Endodermal cell (in vitro differentiated cells): ENCODE measurements at places on chromosomes 1 and 21. TPM values are rescaled to one million over a fixed set of nuclear protein-coding genes. Genes with fewer than 3 reads are reported as not detected.

Gene PLEKHO1
- total RNA-seq: 16.7 to 46.0 TPM (median 43.8 TPM) in 3 replicates

Gene FAM110D
- 0.16 to 0.38 TPM (median 0.17 TPM) in 3 replicates for total RNA-seq

Gene COL6A2
- 259 to 474 TPM (median 273 TPM) in 3 replicates for total RNA-seq

Gene PLCH2
- 0.18 TPM in 1 of 2 replicates, not detected in the other for total RNA-seq

Gene VASH2
- 13.7 to 22.9 TPM (median 14.5 TPM) in 3 replicates for total RNA-seq
